HFFc6 (cell line): ENCODE measurements at places on chromosomes 2 and 18. TPM values are rescaled to one million over a fixed set of nuclear protein-coding genes. Genes with fewer than 3 reads are reported as not detected.

- peaks cover 6% of the 10 kb centered on the region; the same call in 1 of the 2 replicates for H3K36me3 ChIP-seq
- no peak for DNase-seq
- no peak overlapping the region for H3K27ac ChIP-seq
These were observed 68.3 kb downstream of the B3GNT2 start for GRCh38 chr2:62264186-62264585.

GRCh38 chr2:795531-796041 is 118.4 kb upstream of the TMEM18 start:
- no peak overlapping the region for H3K27ac ChIP-seq
- no peaks in the 10 kb centered on the region; the same call in 1 of the 2 replicates for H3K36me3 ChIP-seq
- no peaks in the 10 kb centered on the region for H3K4me1 ChIP-seq

- no peak overlapping the region; the same call in 1 of the 2 replicates for H3K4me3 ChIP-seq
- no peaks in the 10 kb centered on the region for H3K36me3 ChIP-seq
- H3K27ac ChIP-seq: no peak overlapping the region
These were observed 225.9 kb upstream of the MGAT5 start for GRCh38 chr2:134027980-134028379.

Gene EMILIN1
- total RNA-seq: 153 to 196 TPM (median 154 TPM) in 3 replicates

DNA sequence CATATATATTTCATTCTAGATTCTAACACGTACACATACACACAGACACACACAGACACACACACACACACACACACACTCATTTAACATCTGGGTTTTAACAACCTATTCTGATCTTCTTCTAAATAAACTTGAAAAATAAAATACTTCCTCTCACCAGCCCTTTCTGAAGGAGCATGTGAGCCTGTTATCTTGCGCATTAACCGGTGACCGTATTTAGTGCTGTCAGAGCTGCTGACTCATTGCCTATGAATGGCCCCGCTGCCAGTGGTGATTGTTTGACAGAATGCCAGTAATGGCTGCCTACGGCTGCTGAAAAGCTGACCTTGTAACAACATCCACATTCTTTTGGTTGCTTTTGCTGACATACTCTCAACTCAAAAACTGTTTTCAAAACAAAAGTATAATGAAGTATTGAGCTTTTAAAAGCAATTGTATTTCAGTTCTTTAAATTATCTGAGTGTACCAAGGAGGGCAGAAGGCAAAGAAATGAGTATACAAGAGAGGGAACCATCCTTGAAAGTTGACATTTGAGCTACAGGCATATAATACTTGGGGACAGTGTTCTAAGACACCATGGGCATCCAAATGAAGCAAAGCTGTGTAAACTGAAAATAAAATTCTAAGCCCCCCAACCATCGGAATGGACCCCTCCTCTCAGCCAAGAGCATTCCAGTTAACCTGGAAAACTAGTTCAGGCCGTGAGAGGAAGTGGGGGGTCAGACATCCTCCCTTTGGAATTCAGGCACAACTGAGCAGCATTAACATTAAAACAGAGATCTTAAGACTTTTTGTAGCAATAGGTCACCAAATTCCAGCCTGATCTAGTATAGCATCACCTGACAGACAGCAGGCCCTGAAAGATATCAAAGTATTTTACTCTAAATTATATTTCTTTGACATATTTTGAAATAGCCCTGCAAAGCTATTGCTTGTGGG is 50.2 kb upstream of the DTNA start:
- peak; percentile 97 for DNase-seq
- no peaks in the 10 kb centered on the region for H3K27me3 ChIP-seq
- H3K27ac ChIP-seq: peak overlapping the region; percentile 91

DNA sequence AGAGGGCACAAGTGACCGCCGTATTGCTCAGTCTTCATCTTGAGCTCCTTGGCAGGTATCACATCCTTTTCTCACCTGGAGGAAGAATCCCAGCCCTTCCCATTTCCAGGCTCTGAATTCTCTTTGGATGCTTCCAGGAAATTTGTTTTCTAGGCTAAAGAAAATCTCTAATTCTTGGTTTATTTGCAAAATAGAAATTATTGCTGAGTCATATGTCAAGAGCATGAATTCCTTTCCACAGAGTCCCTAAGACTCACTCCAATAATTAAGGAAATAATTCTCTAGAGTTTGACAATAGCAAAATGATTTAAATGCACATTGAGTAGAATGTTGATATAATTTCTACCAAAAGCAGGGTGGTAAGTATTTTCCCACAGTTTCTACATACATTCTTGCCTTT is 16.3 kb upstream of the CCDC68 start:
- H3K27me3 ChIP-seq: peaks cover 2% of the 10 kb centered on the region
- DNase-seq: no peak
- no peak overlapping the region for H3K4me3 ChIP-seq
- no peaks in the 10 kb centered on the region for H3K36me3 ChIP-seq
- H3K27ac ChIP-seq: peak overlapping the region; percentile 62; the same call in 1 of the 2 replicates

Gene AGXT
- total RNA-seq: not detected in 2 replicates

Gene IL1RN
- not detected in 2 replicates for total RNA-seq

DNA sequence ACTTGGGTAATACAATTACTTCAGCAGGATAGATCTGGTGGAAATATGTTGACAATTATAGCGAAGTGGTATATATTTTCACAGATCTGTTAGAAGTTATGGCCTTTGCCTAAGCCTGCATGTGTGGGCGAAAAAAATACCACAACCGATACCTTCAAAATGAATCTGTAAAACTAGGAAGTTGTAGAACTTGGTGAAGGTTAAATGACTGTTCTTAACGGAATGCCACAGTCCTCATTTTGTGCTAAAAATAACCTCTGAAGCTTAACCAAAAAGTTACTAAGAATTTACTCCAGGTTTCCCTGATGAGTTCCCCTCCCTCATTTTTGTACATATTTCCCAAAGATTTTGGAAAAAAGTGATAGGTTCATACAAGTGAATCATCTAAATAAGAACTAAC is 550.7 kb downstream of the THSD7B start:
- H3K27ac ChIP-seq: no peak overlapping the region
- no peaks in the 10 kb centered on the region for H3K36me3 ChIP-seq
- H3K4me1 ChIP-seq: no peaks in the 10 kb centered on the region
- DNase-seq: no peak

- peaks cover 5% of the 10 kb centered on the region for H3K36me3 ChIP-seq
- H3K4me3 ChIP-seq: no peak overlapping the region
- H3K27me3 ChIP-seq: peaks cover 4% of the 10 kb centered on the region
- H3K4me1 ChIP-seq: peaks cover 31% of the 10 kb centered on the region
These were observed 4.3 kb downstream of the VAPA start for GRCh38 chr18:9918016-9918680.

DNA sequence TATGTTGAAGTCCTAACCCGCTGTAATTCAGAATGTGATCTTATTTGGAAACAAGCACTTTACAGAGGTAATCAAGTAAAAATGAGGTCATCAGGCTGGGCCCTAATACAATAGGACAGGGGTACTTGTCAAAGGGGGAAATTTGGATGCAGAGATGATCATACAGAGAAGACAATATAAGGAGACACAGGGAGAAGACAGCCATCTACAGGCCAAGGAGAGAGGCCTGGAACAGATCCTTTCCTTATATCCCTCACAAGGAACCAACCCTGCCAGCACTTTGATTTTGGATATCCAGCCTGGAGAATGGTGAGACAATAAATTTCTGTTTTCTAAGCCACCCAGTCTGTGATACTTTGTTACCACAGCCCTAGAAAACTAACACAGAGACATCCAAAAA is 104.3 kb downstream of the METTL4 start:
- H3K36me3 ChIP-seq: no peaks in the 10 kb centered on the region
- no peak overlapping the region for H3K27ac ChIP-seq
- 0 out of 2 replicates have a peak, but pooled peaks cover 5% of the 10 kb centered on the region for H3K4me1 ChIP-seq
- no peaks in the 10 kb centered on the region; the same call in 1 of the 2 replicates for H3K27me3 ChIP-seq
- no peak for DNase-seq

Gene COLEC11
- total RNA-seq: not detected in 3 replicates

DNA sequence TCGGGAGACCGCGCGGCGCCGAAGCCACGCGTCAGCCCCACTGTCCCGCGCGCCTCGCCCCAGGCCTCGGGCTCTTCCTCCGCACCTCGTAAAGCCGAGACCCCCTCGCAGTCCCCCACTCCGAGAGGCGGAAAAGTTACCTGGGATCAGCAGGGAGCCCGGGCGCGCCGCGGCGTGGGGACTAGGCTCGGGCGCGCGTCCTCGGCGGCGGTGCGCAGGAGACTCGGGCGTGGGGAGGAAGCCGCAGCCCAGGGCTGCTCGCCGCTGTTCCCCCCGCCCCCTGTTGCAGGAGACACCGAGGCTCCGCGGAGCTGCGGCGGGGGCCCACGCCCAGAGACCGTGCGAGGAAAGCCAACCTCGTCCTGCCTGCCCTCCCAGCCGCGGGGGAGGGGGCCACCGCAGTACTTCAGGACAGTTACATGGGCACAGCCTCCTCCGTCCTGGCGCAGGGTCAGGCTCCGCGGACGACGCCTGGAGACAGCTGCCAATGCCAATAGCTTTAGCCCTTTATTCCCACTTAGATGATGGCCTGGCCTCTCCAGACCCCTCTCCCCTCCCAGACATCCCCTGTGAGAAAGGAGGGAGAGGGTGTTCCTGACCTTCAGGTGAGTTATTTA is at the start of gene EPB41L3:
EPB41L3 (minus strand) TSS at position 225 of the 617 bp plus-strand sequence. CDS start 54,814 bp downstream, outside the sequence.
- peak within 1 kb of the TSS; percentile 70; the same call in 1 of the 2 replicates for H3K4me3 ChIP-seq
- no peak within 1 kb of the TSS for H3K27ac ChIP-seq
- H3K4me1 ChIP-seq: no peaks in the 10 kb centered on the region; the same call in 1 of the 2 replicates
- H3K27me3 ChIP-seq: peaks cover 8% of the 10 kb centered on the region; the same call in 1 of the 2 replicates
- DNase-seq: no peak

- peak overlapping the region; percentile 99 for H3K4me3 ChIP-seq
- peak overlapping the region; percentile 94 for H3K27ac ChIP-seq
- peaks cover 45% of the 10 kb centered on the region for H3K4me1 ChIP-seq
- peaks cover 5% of the 10 kb centered on the region; the same call in 1 of the 2 replicates for H3K27me3 ChIP-seq
- no peak for DNase-seq
- H3K36me3 ChIP-seq: peaks cover 46% of the 10 kb centered on the region
These were observed 2.2 kb downstream of the COL5A2 start for GRCh38 chr2:189177251-189177840.

DNA sequence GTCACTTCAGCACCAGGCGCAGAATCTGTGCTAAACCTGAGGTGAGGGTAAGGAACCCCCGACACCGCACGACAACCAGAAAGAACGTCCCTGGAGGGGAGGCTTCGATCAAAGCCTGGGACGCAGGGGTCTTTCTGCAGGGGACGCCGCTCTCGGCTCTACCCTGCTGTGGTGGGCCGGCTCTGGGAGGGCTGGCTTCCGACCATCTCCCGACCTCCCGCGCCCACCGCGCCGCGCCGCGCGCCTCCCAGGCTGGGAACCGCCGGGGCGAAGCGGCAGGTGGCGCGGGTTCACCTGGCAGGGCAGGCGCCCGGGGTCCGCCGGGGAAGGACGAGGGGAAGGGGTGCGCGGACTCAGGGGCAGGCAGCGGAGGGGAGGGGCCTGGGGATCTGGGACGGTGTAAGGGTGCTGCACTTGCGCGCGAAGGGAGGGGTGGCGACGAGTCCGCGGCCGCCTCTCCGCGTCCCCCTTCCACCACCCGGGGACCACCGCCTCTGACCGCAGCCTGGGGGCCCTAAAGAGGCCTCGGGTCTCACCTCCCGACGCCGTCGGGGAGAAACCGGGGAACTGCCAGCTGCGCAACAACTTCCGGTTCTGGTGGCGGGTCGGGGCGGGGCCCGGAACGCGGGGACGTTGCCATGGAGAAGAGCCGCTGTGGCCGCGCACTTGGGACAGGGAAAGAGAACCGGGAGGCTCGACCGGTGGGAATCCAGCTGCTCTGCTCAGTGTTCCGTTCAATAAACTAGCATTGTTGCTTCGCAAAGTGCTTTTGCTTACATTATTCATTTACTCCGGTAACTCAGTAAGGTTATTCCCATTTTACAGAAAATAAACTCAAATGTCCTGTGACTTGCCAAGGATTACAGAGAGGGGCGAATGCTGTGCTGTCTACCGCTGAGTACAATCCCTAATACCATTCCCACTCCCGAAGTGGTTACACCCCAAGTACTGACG is at the start of gene ZNF396:
ZNF396 (minus strand) TSS at position 596 of the 954 bp plus-strand sequence. CDS start 3,045 bp downstream, outside the sequence.
- peaks cover 23% of the 10 kb centered on the region for H3K4me1 ChIP-seq
- peak within 1 kb of the TSS; percentile 68 for H3K4me3 ChIP-seq
- H3K27me3 ChIP-seq: peaks cover 23% of the 10 kb centered on the region
- DNase-seq: no peak
- no peak within 1 kb of the TSS for H3K27ac ChIP-seq

Gene UGT1A5
- total RNA-seq: not detected in 2 replicates

Gene PLB1
- 0.36 to 0.63 TPM (median 0.41 TPM) in 3 replicates for total RNA-seq

DNA sequence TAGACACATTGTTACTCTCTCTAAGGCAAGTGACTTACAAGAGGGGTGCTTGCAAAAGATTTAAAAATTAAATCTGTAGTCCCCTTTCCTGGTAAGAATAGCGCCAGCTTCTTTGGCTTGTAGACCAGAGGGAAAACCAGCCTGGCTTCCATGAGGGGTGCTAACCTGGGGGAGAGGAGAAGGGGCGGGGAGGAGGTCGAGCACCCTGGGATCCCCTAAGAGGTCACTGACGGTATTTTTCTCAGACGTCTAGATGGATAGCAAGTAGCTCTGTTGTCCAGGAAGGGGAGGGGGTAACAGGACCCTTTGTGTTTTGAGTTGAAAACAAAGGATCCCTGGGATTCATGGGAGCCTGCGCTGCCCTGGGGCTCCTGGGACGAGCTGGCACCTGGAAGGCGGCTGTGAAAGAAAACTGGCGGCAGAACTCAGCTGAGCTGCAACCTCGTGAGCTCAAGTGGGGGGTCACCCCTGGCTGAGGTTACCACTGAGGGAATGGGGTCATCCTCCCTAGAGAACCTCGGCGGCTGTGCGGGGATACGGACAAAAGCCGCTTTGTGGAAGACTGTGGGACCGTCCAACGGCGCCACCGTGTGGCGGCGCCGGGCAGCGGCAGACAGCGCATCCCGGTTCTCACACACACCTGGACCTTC is 37.8 kb upstream of the MRPL19 start:
- H3K36me3 ChIP-seq: no peaks in the 10 kb centered on the region
- peak; percentile 25 for DNase-seq
- peaks cover 63% of the 10 kb centered on the region for H3K4me1 ChIP-seq

- no peak overlapping the region for H3K27ac ChIP-seq
- no peak for DNase-seq
- no peak overlapping the region for H3K4me3 ChIP-seq
- H3K4me1 ChIP-seq: no peaks in the 10 kb centered on the region
- peaks cover 8% of the 10 kb centered on the region for H3K27me3 ChIP-seq
These were observed 58.3 kb upstream of the PXDN start for GRCh38 chr2:1802469-1803216.

Gene EPAS1
- total RNA-seq: 96.1 to 114 TPM (median 101 TPM) in 3 replicates

Gene SLC11A1
- total RNA-seq: 0.05 to 0.15 TPM (median 0.12 TPM) in 3 replicates

GRCh38 chr2:108323619-108324018 is 34.9 kb downstream of the SULT1C2 start:
- peak overlapping the region; percentile 20; the same call in 1 of the 2 replicates for H3K4me3 ChIP-seq
- no peaks in the 10 kb centered on the region for H3K36me3 ChIP-seq
- peak; percentile 13 for DNase-seq
- H3K27ac ChIP-seq: peak overlapping the region; percentile 78
- peaks cover 49% of the 10 kb centered on the region for H3K4me1 ChIP-seq
- peaks cover 2% of the 10 kb centered on the region for H3K27me3 ChIP-seq

- H3K36me3 ChIP-seq: peaks cover 26% of the 10 kb centered on the region
- no peak overlapping the region for H3K27ac ChIP-seq
- H3K4me3 ChIP-seq: no peak overlapping the region
- peaks cover 41% of the 10 kb centered on the region for H3K4me1 ChIP-seq
- peaks cover 4% of the 10 kb centered on the region; the same call in 1 of the 2 replicates for H3K27me3 ChIP-seq
- no peak for DNase-seq
These were observed 117.7 kb downstream of the ZNF516 start for GRCh38 chr18:76377359-76377756.
